Tracheal epithelial cell (primary cell): ENCODE measurements at places on chromosomes 1 and 21. TPM values are rescaled to one million over a fixed set of nuclear protein-coding genes. Genes with fewer than 3 reads are reported as not detected.

KPRP gene
- total RNA-seq: under 0.01 TPM in 1 of 2 replicates, not detected in the other

PPIAL4G gene
- total RNA-seq: not detected in 2 replicates

UBXN11 gene
- 1.2 and 1.9 TPM in 2 replicates for total RNA-seq

SPATA21 gene
- total RNA-seq: not detected in 2 replicates

PER3 gene
- total RNA-seq: 2.4 and 4.9 TPM in 2 replicates

BECN2 gene
- not detected in 2 replicates for total RNA-seq

LDLRAD2 gene
- total RNA-seq: not detected in 2 replicates

GJA9 gene
- total RNA-seq: 0.21 and 0.24 TPM in 2 replicates

KCNT2 gene
- total RNA-seq: under 0.01 and 0.21 TPM in 2 replicates

ACOT11 gene
- 3.4 and 4.9 TPM in 2 replicates for total RNA-seq

TBX19 gene
- 0.85 and 0.96 TPM in 2 replicates for total RNA-seq

CELSR2 gene
- total RNA-seq: 28.4 and 29.6 TPM in 2 replicates

SHISAL2A gene
- not detected in 2 replicates for total RNA-seq
